ENCODE measurements at places on chromosomes 1 and 21.

- DNase-seq: peak; percentile 49
Observed at GRCh38 chr1:8017495-8018197, 8.5 kb downstream of the ERRFI1 start.

DNA sequence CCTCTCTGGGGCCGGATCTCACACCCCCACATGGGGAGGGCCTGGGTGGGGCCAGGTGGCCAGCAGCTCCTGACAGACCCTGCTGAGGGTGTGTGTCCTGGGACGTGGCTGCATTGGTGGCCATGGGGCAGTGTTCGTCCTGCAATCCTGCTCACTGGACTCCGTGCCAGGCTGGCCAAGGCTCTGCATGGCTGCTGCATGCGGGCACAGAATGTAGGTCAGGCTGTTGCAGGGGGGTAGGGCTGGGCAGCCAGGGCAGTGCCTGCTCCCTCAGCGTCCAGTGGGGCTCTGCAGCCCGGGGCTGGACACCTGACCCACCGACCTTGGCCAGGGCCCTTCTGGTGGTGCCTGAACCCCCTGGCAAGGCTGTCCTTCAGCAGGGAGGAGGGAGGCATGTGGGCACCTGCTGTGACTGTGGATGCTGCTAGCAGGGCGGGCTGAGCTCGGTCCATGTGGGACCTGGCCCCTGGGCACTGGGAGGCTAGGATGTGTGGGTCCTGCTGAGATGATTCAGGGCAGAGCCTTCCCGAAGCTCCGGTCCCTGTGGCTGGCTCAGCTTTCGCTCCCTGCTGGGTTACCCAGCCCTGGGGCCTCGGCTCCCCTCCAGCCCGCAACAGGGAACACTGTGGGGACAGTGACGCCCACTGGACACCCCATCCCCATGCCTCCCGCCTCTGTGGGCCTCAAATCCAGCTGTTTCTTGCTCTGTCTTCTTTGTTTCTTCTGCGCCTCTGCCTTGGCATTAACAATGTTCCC lies 14.9 kb upstream of the PLCH2 start:
- DNase-seq: no peak

GRCh38 chr1:56265216-56265615 lies 314.1 kb downstream of the PLPP3 start:
- DNase-seq: no peak

- DNase-seq: no peak
Observed at GRCh38 chr1:226784081-226785049, 45.3 kb upstream of the ITPKB start.

DNA sequence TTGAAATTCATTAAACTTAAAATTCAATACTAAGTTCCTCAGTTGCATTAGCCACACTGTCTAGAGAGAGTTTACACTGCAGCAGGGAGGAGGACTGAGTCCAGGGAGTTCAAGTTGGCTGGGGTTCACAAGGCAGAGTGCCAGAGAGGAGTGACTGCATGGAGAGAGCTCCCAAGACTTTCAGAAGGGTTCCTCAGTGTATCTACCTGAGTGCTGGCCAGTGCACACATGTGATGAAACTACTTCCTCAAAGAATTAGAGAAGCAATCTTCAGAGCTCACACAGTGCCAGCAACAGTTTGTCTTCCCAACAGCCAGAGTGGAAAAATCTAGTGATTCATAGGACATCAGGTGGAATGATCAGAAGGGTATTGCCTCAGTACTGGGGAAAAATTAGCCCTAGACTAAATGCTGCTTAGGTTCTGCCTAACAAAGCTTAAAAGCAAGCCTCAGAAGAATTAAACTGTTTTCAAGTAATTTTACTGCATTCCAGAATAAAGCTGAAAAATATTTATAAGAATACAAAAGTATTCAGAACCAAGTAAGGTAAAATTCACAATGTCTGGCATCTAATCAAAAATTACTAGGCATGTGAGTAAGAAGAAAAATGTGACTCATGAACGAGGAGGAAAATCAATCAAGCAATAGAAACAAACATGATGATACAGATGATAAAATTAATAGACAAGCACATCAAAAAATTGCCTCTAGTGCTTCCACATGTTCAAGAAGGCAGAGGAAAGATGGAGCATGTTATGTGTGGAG lies 10.4 kb upstream of the WNT3A start:
- DNase-seq: no peak

- no peak for DNase-seq
Observed at GRCh38 chr1:82485591-82486369, 685.0 kb downstream of the ADGRL2 start.
